Adipocyte (in vitro differentiated cells): ENCODE measurements at places on chromosomes 5 and 9.

GRCh38 chr9:123753016-123753415 is 176.9 kb downstream of the DENND1A start:
- DNase-seq = no peak

GRCh38 chr9:115369322-115369957 is 251.5 kb upstream of the TNC start:
- peak; percentile 63 for DNase-seq

GRCh38 chr5:66896171-66896570 is 300.0 kb downstream of the MAST4 start:
- DNase-seq = no peak

DNA sequence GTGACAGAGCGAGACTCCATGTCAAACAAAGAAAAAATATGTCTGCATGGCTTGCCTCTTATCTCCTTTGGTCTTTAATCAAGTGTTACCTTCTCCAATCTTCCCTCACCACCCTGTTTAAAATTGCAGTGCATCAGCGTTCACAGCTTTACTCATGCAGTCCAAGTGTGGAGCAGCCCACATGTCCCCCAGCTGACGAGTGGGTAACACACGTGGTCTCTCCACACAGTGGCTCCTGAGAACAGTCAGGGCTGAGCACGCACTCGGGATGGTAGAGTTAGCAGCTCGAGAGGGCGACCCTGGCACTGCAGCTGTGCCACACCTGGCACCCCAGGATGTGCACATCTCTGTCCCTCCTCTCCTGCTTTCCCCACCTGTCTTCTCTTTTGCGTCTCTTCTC is 25.9 kb upstream of the CFAP157 start:
- no peak for DNase-seq

DNA sequence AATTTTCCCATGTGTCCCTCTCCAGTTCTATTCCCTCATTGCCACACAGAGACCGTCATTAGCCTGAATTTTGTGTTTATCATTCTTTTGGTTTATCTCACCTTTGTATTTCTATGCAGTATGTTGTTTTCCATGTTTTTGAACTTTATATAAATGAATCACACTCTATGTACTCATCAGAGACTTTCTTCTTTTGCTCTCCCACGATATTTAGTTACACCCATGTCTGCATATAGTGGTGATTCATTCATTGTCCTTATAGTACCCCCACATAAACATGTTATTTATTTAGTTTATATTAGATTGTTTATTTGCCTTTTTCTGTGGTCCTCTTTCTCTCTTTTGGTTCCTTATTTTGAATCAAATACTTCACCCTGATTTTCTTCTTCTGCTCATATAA is 199.7 kb downstream of the FSTL4 start:
- no peak for DNase-seq

- DNase-seq = no peak
Observed at GRCh38 chr9:30815585-30815984, 1568.9 kb upstream of the ACO1 start.

- DNase-seq = peak; percentile 18
Observed at GRCh38 chr5:68894673-68895072, 199.1 kb upstream of the SLC30A5 start.

- no peak for DNase-seq
Observed at GRCh38 chr5:78286290-78286689, 8.2 kb downstream of the AP3B1 start.

DNA sequence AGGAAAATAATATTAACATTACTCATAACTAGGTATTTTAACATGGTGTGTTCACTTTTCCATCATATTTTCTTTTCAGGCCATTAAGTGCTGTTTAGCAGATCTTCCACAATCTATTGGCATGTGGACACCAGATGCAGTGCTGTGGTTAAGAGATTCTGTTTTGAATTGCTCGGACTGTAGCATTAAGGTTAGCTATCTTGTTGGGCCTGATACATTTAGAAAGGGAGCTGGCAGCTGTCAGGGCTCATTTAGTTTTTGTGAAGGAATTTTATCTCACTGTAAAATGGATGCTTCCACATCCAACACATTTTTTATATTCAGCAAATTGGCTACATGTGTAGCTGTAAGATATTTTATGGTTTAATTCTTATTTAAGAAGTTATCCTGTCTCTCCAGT is 20.7 kb upstream of the TMOD1 start:
- DNase-seq = no peak

- peak; percentile 27 for DNase-seq
Observed at GRCh38 chr5:16994565-16994964, 58.5 kb upstream of the MYO10 start.
